Activated naive CD4-positive, alpha-beta T cell treated with anti-CD3 and anti-CD28 coated beads, Interleukin-2, amount 10 ng/mL, durations not matched to agents 5 hours and 36 hours (primary cell): ENCODE measurements at places on chromosomes 1 and 21. TPM values are rescaled to one million over a fixed set of nuclear protein-coding genes. Genes with fewer than 3 reads are reported as not detected.

The SLC9C2 gene
- total RNA-seq, result not detected

The TNFRSF18 gene
- 9.3 TPM for total RNA-seq

The RNU11 gene
- total RNA-seq, result not detected

The RRP1B gene
- total RNA-seq, result 47.7 TPM
